G401 (cell line): ENCODE measurements at places on chromosomes 7 and 10. TPM values are rescaled to one million over a fixed set of nuclear protein-coding genes. Genes with fewer than 3 reads are reported as not detected.

The GPR37 gene
- total RNA-seq: not detected in 2 replicates

The SFTPA1 gene
- total RNA-seq: not detected in 2 replicates

The FRMD4A gene
- total RNA-seq: 21.1 and 63.4 TPM in 2 replicates

The GDF2 gene
- total RNA-seq: not detected in 2 replicates

The ADAM12 gene
- not detected in 2 replicates for total RNA-seq

The CCDC7 gene
- 1.0 and 3.6 TPM in 2 replicates for total RNA-seq

The RAMP3 gene
- total RNA-seq: not detected in 2 replicates

The ASB13 gene
- 16.4 and 17.9 TPM in 2 replicates for total RNA-seq

The STEAP2 gene
- total RNA-seq: 0.10 and 0.80 TPM in 2 replicates

The SLC13A4 gene
- 0.31 and 1.2 TPM in 2 replicates for total RNA-seq

The HTR7 gene
- not detected in 2 replicates for total RNA-seq

The GRK5 gene
- 5.0 and 5.8 TPM in 2 replicates for total RNA-seq

The SLC18A3 gene
- not detected in 2 replicates for total RNA-seq

The RARRES2 gene
- total RNA-seq: 5.0 and 5.9 TPM in 2 replicates

The NPY4R gene
- not detected in 2 replicates for total RNA-seq

The STOX1 gene
- 1.5 and 2.0 TPM in 2 replicates for total RNA-seq

The DENND11 gene
- total RNA-seq: 1.7 and 3.3 TPM in 2 replicates

The SLC26A4 gene
- 0.03 TPM in 1 of 2 replicates, not detected in the other for total RNA-seq

The CUTC gene
- total RNA-seq: 6.6 and 17.0 TPM in 2 replicates

The CDHR3 gene
- 1.8 TPM in 1 of 2 replicates, not detected in the other for total RNA-seq
